ENCODE measurements at places on chromosomes 1 and 21. TPM values are rescaled to one million over a fixed set of nuclear protein-coding genes. Genes with fewer than 3 reads are reported as not detected.

The OR2T2 gene
- not detected for total RNA-seq

The GPR61 gene
- not detected for total RNA-seq

The ACKR1 gene
- total RNA-seq = not detected

The LEMD1 gene
- total RNA-seq = 11.9 TPM

The CDC14A gene
- total RNA-seq = 5.1 TPM

The CFAP45 gene
- 0.59 TPM for total RNA-seq

The SPRR2F gene
- not detected for total RNA-seq

The DMBX1 gene
- total RNA-seq = 4.3 TPM

The TMEM52 gene
- 27.5 TPM for total RNA-seq

GRCh38 chr1:61070054-61070453 is 12.3 kb upstream of the NFIA start:
- no peak overlapping the region for H3K27ac ChIP-seq
- DNase-seq = no peak
- H3K4me3 ChIP-seq = no peak overlapping the region
- no peaks in the 10 kb centered on the region for H3K36me3 ChIP-seq

GRCh38 chr1:89351597-89352311 is 12.1 kb upstream of the GBP6 start:
- H3K36me3 ChIP-seq = no peaks in the 10 kb centered on the region
- no peaks in the 10 kb centered on the region for H3K27me3 ChIP-seq
- H3K4me1 ChIP-seq = no peaks in the 10 kb centered on the region
- no peak overlapping the region for H3K4me3 ChIP-seq
- no peak for DNase-seq

DNA sequence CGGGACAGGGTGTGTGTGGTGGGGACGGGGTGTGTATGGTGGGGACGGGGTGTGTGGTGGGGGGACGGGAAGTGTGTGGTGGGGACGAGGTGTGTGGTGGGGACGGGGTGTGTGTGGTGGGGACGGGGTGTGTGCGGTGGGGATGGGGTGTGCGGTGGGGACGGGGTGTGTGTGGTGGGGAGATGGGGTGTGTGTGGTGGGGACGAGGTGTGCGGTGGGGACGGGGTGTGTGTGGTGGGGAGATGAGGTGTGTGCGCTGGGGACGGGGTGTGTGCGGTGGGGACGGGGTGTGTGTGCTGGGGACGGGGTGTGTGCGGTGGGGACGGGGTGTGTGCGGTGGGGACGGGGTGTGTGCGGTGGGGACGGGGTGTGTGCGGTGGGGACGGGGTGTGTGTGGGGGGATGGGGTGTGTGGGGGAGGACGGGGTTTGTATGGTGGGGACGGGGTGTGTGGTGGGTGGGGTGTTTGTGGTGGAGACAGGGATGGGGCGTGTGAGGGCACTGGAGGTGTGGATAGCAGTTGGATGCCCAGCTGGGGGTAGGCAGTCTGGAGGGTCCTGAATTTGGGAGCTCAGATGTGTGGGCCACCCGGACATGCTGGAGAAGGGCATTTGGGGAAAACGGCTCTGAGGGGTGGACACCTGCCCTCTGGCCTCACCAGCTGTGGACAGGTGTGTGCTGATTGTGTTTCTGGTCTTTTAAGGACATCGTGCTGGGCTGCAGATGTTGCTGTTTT is 16.9 kb downstream of the IBA57 start:
- H3K36me3 ChIP-seq = no peaks in the 10 kb centered on the region
- H3K4me3 ChIP-seq = no peak overlapping the region
- DNase-seq = no peak
- no peak overlapping the region for H3K27ac ChIP-seq
- H3K4me1 ChIP-seq = no peaks in the 10 kb centered on the region

DNA sequence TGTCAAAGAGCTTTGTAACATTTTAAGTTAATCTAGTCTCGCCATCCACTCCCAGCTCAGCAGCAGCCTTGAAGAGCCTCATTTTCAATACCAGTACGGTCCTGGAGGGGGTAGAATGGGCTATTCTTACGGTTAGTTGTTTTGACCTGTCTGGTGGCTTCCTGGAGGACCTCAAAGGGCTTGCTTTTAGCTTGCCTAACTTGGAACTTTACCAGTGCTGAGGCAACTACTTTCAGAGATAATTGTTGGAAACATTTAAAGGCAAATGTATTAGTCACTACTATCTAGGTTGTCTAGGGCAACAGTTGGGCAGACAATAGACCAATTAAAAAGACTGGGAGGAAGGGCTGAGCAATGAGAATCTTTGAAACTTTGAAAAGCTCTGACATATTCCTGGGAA is 56.0 kb downstream of the TTLL7 start:
- H3K4me3 ChIP-seq = no peak overlapping the region
- no peak for DNase-seq
- no peak overlapping the region for H3K27ac ChIP-seq
- no peaks in the 10 kb centered on the region for H3K4me1 ChIP-seq
- H3K36me3 ChIP-seq = no peaks in the 10 kb centered on the region

DNA sequence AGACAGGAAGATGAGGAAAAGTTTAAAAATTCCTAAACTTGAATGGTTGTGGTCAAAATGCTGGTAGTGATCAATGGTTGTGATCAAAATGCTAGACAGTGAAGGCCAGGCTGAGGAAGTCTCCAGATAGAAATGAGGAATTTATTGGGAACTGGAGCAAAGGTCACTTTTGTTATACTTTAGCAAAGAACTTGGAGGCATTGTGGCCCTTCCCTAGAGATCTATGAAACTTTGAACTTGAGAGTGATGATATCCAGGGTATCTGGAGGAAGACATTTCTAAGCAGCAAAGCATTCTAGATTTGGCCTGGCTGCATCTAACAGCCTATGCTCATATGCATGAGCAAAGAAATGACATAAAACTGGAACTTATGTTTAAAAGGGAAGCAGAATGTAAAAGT is 35.5 kb upstream of the RABGAP1L start:
- no peak for DNase-seq
- no peaks in the 10 kb centered on the region for H3K27me3 ChIP-seq
- no peak overlapping the region for H3K27ac ChIP-seq
- no peaks in the 10 kb centered on the region for H3K36me3 ChIP-seq
- H3K4me1 ChIP-seq = no peaks in the 10 kb centered on the region
- H3K4me3 ChIP-seq = no peak overlapping the region

DNA sequence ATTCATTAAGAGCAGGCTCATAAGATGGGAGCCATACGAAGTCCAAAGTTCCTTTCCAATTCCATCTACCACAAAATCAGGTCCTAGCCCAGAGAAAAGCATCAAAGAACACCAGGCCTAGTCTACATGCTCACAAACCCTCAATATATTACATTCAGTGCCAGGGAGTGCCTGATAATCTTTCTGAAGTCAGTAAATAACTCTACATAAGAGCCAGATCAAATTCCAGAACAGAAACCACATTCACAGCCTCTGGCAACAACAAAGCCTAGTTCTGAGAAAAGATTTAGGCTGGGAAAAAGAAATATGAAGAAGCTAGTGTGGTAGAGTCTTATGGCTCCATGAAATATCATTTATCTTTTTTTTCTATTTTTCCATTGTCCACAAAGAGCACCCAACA is 40.5 kb upstream of the RBBP5 start:
- no peak for DNase-seq
- H3K27ac ChIP-seq = no peak overlapping the region
- H3K36me3 ChIP-seq = peaks cover 10% of the 10 kb centered on the region
- no peak overlapping the region for H3K4me3 ChIP-seq

DNA sequence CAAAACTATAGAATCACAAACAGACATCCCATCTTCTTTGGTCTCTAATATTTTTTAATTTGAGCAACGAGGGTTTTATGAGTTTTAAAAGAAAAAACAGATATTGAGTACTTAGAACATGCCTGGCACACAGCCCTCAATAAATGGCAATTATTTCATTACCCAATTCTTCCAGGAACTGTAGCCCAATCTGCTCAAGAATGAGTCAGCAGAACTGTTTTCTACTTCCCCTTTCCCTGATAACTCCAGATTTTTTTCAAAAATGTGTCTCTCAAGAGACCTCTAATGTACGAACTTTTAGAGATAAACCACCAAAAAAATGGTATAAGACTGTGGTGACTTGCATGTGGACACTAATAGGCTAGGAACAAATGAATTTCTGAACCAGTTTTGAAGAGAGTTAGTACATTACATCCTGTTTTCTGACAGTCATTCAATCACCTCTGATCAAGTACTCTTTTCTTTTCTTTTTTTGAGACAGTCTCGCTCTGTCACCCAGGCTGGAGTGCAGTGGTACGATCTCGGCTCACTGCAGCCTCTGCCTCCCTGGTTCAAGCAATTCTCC is 11.5 kb downstream of the ABL2 start:
- H3K36me3 ChIP-seq = peaks cover 6% of the 10 kb centered on the region
- H3K4me3 ChIP-seq = no peak overlapping the region
- DNase-seq = no peak
- H3K4me1 ChIP-seq = no peaks in the 10 kb centered on the region
- H3K27ac ChIP-seq = no peak overlapping the region

GRCh38 chr1:20949871-20950590 is 162.9 kb upstream of the HP1BP3 start:
- H3K27me3 ChIP-seq = no peaks in the 10 kb centered on the region
- H3K4me1 ChIP-seq = no peaks in the 10 kb centered on the region
- DNase-seq = no peak
- H3K4me3 ChIP-seq = no peak overlapping the region
- H3K36me3 ChIP-seq = 0 out of 2 replicates have a peak, but pooled peaks cover 5% of the 10 kb centered on the region
- no peak overlapping the region for H3K27ac ChIP-seq

- H3K4me1 ChIP-seq = peaks cover 23% of the 10 kb centered on the region
- DNase-seq = peak; percentile 27
- no peak overlapping the region for H3K4me3 ChIP-seq
- H3K27ac ChIP-seq = no peak overlapping the region
Measured at GRCh38 chr1:60573726-60574409, 500.3 kb upstream of the C1orf87 start.

DNA sequence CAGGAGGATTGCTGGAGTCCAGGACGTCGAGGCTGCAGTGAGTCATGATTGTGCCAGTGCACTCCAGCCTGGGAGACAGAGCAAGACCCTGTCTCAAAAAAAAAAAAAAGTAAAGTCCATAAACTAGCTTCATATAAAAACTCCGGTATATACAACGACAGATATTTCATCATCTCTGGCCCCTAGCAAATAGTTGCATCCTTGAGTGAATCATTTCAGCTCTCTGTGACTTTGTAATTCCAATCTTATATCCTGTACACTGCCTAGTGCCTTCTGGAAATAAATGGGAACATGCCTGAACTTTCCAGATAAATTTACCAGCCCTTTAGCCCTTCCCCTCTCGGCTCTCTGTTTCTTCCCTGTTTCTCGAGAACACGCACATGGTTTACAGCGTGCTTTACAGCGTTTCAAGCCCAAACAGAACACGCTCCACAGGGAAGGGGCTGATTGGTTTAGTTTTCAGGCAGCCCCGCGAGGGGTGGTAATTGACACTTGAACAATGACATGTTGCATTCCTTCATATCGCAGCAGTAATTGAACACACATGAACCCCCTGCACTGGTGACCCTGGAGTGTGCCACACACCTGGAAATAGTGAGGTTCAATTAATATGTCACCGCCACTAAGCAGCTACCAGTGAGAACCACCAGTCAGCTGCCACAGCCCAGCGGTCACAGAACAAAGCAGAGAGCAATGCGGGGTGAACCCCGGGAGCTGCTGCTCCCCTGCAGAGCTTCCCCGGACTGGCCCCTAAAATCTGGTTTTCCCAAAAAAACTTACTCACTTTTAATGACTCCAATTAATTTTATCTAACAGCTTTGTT is 35.7 kb upstream of the SIM2 start:
- H3K4me3 ChIP-seq = no peak overlapping the region
- H3K27ac ChIP-seq = no peak overlapping the region
- peaks cover 8% of the 10 kb centered on the region for H3K4me1 ChIP-seq
- no peaks in the 10 kb centered on the region for H3K27me3 ChIP-seq

DNA sequence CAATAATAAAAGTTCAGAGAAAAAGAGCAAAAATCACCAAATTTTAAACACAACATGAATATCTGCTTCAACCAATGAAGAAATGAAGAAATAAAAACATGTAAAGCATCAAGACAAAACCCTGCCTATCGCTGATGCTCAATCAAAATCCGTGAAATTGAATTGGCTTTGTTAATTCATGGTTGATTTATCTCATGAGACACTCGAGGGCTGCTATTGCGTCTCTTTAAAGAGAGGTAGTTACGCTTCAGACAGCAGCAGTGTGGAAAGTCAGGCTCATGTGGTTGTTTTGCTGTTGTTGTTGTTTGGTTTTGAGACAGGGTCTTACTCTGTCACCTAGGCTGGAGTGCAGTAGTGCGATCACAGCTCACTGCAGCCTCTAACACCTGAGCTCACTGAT is 65.5 kb upstream of the RGS7 start:
- H3K4me3 ChIP-seq = no peak overlapping the region
- no peaks in the 10 kb centered on the region for H3K36me3 ChIP-seq
- H3K27me3 ChIP-seq = no peaks in the 10 kb centered on the region
- no peak overlapping the region for H3K27ac ChIP-seq
- H3K4me1 ChIP-seq = no peaks in the 10 kb centered on the region
